ENCODE measurements at places on chromosomes 5 and 9.
A peak's percentile ranks its signal among the peaks of the same experiment; 100 is the strongest.

- no peak for DNase-seq
Measured at GRCh38 chr5:128498844-128499455, 39.1 kb downstream of the FBN2 start.

- DNase-seq: no peak
Measured at GRCh38 chr5:100846772-100847171, 56.3 kb downstream of the ST8SIA4 start.

GRCh38 chr5:176899946-176900779 is 1.0 kb upstream of the HK3 start:
- no peak for DNase-seq

DNA sequence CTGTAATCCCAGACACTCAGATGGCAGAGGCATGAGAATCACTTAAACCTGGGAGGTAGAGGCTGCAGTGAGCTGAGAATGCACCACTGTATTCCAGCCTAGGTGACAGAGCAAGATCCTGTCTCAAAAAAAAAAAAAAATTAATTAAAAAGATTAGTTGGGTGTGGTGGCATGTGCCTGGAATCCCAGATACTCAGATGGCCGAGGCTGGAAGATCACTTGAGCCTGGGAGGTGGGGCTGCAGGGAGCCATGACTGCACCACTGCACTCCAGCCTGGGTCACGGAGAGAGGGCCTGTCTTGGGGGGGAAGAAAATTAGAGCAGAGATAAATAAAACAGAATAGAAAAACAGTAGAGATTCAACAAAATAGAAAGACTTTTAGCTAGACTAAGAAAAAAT is 34.9 kb downstream of the UBTD2 start:
- no peak for DNase-seq

DNA sequence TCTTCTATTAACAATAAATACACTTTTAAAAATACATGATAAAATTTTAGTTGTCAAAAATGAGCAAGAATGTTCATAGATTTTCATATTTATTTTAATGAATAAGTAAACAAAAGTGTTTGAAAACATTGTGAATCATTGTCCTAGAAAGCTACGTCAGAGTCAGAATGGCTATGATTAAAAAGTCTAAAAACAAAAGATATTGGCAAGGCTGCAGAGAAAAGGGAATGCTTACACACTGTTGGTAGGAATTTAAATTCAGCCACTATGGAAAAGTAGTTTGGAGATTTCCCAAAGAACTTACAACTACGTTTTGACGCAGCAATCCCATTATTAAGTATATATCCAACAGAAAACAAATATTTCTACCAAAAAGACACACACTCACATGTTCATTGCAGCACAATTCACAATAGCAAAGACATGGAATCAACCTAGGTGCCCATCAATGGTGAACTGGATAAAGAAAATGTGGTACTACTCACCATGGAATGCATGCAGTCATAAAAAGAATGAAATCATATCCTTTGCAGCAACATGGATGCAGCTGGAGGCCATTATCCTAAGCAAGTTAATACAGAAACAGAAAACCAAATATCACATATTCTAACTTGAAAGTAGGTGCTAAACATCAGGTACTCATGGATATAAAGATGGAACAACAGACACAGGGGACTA is 49.2 kb upstream of the FBXL17 start:
- DNase-seq: no peak

GRCh38 chr5:17216974-17217492 is 398 bp upstream of the BASP1 start:
- DNase-seq: no peak

GRCh38 chr9:8186560-8186959 is 387.0 kb upstream of the DMAC1 start:
- DNase-seq: no peak

GRCh38 chr5:36395260-36395659 is 93.6 kb upstream of the RANBP3L start:
- no peak for DNase-seq

DNA sequence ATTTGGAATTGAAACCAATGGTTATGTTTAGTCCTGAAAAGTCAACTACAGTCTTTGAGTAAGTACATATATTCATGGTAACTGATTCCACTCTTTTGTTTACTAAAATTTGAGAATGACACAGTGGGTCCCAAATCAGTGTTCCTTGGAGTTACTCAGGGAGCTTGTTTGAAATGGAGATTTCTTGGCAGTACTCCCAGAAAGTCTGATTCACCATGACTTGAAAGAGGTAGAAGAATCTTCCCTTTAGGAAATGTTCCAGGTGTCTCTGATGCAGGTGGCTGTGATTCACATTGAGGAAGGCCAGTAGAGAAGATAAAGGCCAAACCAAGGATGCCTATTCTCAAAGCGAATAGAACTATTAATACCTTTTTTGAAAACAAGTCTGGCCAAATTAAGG is 1078.3 kb downstream of the CDH12 start:
- DNase-seq: no peak

- DNase-seq: peak; percentile 71
Measured at GRCh38 chr9:107340920-107341632, 58.0 kb downstream of the RAD23B start.

GRCh38 chr9:20426019-20426418 is 196.3 kb downstream of the MLLT3 start:
- no peak for DNase-seq

- no peak for DNase-seq
Measured at GRCh38 chr9:134707731-134708671, 66.4 kb downstream of the COL5A1 start.

DNA sequence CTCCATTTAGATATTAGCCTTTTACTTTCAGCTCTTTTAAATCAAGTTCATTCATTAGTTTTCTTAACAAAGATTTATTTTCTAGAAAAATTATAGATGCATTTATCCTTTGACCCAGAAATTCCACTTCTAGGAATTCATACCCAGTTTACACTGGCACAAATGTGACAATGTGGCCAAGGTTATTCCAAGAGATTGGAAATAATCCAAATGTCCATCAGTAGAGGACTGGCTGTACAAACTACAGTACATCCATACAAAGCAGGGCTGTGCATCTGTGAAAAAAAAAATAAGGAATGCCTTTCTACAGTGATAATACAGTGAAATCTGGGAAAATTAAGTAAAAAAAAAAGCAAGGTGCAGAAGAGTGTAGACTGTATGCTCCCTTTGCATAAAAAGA is 149.2 kb downstream of the GABBR2 start:
- no peak for DNase-seq

GRCh38 chr9:123812984-123813383 is 116.9 kb downstream of the DENND1A start:
- DNase-seq: no peak

GRCh38 chr9:34179213-34180136 is 632 bp downstream of the UBAP1 start:
- DNase-seq: no peak

DNA sequence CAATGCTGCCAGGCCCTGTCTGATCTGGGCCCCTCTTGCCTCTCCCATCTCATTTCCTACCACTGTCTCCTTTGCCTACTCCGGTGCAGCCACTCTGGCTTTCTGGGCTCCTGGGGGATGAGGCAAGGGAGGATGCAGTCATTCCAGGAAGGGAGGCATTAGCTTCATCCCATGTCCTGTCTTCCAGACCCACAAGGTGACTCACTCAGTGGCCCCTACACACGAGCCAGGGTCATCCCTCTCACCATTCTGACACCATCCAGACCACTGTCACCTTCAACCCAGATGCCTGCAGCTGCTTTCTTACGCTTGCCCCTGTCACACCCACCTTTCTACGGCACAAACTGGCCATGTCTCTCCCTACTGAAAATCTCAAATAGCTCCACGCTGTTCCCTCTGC is 19.1 kb downstream of the ACSL6 start:
- DNase-seq: no peak

GRCh38 chr9:127611603-127611898 is 526 bp upstream of the STXBP1 start:
- no peak for DNase-seq

DNA sequence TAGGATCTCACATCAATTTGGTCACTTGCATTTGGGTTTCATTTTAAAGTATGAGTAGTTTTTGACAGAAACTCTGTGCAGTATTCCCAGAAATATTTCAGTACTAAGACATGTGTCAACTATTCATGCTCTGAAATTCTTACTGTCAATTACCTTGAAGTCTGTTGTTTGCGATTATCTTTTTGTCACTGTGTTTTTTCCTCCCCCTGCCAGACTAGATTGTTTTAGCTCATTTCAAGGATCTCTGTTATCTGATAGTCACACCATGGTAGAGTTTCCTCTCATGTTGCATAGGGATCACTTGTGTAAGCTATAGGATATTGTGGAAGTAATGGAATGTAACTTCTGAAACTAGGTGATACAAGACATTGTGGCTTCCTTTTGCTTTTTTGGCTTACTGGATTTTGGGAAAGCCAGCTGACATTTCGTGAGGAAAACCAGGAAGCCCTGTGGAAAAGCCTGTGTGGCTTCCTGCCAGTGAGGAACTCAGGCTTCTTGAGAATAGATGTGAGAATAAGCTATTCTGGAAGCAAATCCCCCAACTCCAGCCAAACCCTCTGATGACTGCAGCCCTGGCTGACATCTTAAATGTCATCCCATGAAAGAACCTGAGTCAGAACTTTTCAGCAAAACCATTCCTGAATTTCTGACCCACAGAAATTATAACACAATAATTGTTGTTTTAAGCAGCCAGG is 122.2 kb downstream of the FGF10 start:
- DNase-seq: no peak

DNA sequence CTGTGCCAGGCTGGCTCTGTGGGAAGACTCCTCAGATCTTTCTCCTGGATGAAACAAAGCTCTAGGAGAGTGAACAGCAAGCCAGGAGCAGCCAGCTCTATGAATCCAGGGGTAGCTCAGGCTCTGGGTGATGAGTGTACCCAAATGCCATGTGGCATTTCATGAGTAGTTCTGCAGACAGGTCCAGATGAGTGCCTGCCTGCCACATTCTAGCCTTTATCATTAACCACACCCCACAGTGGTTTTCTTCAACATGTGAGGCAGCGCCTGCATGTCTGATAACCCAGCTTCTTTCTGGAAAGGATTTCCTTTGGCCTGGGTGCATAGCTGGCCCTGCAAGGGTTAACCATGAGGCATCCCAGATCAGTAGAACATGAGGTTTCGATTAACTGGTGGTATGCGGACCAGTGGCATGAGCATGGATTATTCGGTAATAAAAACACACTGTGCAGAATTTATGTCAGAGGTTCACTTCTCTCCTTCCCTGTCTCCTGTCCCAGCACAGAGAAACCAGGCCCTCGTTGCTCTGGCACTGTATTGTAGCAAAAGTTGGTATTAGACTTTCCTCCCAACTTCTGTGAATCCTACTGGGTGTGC is 381.9 kb upstream of the ZNF462 start:
- no peak for DNase-seq

DNA sequence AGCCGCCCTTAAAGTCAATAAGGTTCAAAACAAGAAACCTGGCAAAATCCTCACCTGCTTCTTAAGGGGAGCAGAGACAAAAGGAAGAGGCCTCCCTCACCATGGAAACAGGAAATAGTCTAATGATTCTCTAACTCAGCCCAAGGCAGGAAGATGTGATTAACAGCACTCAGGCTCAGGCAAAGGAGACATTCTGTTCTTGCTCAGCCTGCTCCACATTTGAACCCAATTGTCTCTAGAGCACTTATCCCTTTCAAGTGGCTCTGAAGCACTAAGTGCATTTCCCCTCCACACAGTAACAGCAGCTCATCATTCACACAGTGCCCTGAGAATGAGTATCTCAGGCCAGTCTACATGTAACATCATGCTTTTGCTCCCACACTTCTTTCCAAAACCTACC is 72.3 kb downstream of the NIPSNAP3B start:
- no peak for DNase-seq

GRCh38 chr9:37602817-37603216 is 10.4 kb upstream of the TOMM5 start:
- DNase-seq: no peak

DNA sequence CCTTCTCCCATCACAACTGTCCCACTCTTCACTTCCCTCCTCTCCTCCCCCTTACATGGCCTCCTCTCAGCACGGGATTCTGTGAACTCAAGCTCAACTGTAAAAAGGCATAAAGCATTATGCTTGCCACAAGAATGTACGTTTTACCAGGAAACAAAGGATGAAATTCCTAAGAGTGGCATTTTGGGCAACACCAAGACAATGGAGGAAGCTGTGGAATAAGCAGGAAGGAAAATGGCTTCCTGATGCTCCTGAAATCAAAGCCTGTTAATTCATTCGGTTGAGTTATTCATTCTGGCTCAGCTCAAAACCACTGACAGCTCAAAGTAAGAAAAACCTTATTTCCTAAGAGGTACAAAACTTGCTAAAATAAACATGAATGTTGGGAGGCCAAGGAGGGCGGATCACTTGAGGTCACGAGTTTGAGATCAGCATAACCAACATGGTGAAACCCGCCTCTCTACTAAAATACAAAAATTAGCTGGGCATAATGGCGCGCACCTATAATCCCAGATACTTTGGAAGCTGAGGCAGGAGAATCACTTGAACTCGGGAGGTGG is 40.8 kb upstream of the DMRT1 start:
- DNase-seq: no peak

- no peak for DNase-seq
Measured at GRCh38 chr5:74977471-74977870, 74.9 kb downstream of the GCNT4 start.

DNA sequence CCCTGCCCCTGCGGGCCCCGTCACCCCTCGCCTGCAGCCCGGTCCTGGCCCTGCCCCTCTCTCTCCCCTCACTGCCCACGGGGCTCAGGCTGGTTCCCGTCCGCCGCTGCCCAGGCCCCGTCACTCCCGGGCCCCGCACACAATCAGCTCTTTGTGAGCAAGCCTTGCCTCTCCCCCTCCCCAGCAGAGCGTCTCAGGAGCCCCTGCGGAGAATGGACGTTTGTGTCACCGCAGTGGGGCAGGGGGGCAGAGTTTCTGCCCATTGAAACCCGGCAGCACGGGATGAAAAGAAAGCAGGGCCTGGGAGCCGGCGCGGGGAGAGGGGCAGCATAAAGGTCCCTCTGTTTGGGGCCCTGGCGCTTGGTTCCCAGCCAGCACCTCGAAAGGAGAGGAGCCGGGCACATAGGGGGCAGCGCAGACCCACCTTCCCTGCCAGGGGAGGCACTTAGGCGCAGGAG is 13.5 kb upstream of the NUP214 start:
- no peak for DNase-seq

- no peak for DNase-seq
Measured at GRCh38 chr5:96250782-96251181, 182.3 kb downstream of the PCSK1 start.

DNA sequence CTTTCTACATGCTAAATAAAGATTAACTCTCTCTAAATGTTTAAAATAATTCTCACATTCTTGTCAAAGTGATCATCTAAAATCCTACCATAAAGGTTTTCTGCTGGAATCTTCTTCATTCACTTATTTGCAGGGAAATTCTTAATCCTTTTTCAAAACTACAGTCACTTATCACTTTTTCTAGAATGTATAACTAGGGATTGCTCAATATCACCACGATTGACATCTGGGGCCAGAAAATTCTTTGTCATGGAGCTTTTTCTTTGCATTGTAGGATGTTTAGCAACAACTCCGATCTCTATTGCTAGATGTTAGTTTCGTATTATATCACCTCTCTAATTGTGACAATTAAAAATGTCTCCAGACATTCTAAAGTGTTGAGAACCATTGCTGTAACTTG is 344.9 kb upstream of the PIK3R1 start:
- DNase-seq: no peak

Measured in T follicular helper cell (primary cell).